Right renal pelvis (tissue), 4 donors: ENCODE measurements at places on chromosomes 3 and 15. TPM values are rescaled to one million over a fixed set of nuclear protein-coding genes. Genes with fewer than 3 reads are reported as not detected.
A peak's percentile ranks its signal among the peaks of the same experiment; 100 is the strongest.

- DNase-seq, result no peak
These were observed 83.8 kb downstream of the PRICKLE2 start for GRCh38 chr3:64141476-64141875.

- no peak for DNase-seq
These were observed 14.3 kb downstream of the ARL8B start for GRCh38 chr3:5136211-5136918.

GRCh38 chr3:148943506-148944205 lies 47.7 kb upstream of the GYG1 start:
- DNase-seq, result peak; percentile 44

DNA sequence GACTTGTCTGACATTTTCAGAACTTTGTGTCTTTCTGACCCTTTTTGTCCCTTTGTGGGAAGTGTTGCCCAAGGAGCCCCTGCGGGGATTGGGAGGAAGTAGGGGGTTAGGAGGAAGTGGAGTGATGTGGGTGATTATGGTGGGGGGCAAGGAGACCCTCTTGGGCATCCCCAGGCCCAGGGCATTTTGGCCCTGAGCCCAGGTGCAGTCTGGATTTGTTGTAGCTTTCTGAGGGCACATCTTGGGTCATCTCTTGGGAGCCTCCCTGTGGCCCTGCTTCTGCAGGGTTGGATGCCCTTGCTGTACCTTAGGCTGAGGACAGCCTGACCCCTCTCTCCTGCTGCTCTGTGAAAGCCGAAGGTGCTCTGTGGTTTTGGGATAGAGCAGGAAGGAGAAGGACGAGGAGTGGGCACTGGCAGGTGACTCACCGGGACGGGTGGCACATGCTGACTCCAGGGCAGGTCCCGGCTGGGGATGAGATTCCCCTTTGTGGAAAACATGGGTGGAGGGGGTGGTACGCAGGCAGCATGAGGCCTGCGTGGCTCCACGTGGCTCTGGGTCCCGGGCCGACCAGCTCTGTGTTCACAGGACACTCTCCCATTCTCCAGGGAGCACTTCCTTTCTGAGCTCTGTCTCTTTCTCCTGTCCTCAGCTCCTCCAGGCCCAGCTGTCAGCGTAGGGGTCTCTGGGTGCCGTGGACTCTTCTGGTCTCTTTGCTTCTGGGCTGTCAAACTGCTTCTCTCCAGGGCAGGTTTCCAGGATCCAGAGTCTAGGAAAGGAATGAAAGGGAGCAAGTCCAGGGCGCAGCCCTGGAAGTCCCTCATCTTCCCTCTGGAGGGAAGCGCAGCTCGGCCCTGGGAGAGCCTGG lies 11.8 kb downstream of the CD276 start:
- no peak for DNase-seq

DNA sequence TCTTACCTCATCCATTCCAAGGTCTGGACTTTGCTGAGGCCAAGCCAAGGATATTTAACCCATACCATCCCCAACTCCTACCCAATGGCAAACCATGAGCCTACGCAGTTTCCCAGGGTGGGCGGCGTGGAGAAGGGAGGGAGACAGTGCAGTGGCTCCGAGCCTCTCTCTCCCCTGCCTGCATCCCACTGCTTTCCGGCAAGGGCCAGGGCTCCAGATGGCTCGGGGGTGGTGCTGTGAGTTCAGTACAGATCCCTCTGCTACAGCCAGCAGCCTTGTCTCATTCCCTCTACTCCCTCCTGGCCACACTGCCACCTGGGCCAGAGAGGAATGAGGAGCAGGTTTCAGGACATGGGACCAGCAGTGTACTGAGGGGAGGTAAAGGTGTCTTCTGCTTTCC lies 44.3 kb upstream of the APEH start:
- no peak for DNase-seq

ABHD6 gene
- 10.4 TPM for polyA plus RNA-seq

DPPA2 gene
- 0.89 TPM for polyA plus RNA-seq

CX3CR1 gene
- 6.0 TPM for polyA plus RNA-seq
